Renal pelvis (tissue), 12 donors: ENCODE measurements at places on chromosomes 12 and 14. TPM values are rescaled to one million over a fixed set of nuclear protein-coding genes. Genes with fewer than 3 reads are reported as not detected.
A peak's percentile ranks its signal among the peaks of the same experiment; 100 is the strongest.

DNA sequence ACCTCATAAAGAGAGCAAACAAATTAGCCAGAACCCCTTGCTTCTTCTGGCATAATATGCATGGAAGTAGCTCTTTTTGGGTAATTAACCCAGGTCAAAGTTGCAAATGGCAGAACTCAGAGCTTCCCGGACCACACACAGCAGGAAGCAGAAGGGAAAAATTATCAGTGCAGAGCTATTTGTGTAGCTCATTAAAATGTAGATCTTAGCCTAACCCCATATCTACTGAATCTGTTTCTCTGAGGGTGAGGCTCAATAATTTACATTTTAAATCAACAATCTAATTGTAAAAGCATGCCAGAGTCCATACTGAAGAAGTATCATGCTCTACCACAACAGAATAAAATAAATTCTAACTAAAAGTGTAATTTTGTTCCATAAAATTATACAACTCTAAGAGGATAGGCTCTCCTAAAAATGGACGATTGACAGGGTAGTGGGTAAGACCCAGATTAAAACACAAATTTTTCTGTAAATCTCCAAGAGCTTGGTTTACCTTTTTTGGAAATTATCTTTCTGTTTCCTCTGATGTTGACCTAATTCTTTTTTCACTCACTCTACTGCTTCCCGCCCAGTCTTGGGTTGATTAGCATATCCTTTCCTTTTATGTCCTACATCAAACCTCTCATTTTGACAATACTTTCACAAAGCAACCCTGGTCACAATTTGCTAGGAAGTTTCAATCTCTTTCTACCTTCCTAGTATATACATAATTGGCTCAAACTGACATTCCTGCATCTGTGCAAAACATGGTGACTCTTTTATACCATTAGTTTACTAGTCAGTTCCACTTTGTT is 213.3 kb upstream of the SLC16A7 start:
- DNase-seq, result no peak

GRCh38 chr12:101923045-101923718 is 45.8 kb downstream of the DRAM1 start:
- DNase-seq, result no peak

DNA sequence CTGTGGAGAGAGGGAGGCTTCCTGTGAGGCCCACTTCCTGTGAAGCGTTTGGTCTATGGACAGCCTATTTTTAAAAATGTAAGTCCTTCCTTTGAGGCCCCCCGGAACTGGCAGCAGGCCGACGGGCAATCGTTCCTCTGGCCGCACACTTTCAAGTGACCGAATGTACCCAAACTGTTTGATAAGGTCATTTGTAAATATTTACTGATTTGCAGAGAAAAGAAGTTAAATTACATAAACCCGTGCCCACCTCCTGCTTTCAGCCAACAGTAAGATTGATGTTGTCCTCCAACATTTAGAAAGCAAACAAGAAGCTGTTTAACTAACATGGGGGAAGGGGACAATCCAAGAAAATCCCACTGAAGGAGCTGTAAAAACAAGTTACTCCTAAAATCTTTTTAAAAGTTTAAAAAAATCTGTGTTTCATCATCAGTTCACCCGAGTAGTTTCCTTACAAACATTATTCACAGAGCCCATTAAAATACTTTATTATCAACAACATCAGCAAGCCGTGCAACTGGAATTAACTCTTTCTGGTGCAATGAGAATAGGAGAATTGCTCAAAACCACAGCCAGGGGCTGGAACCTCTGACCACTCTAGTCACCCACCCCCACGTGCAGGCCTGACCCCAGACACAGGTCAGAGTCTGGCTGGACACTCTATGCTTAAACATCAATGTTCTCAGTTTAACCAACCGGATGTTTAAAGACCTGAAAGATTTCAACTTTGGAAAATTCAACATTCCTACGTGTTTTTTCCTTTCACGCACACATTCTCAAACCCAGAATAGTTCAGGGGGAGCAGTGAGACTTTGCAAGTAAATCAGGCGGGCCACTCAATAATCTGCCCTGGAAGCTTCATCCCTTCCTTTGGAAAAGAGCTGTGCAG is 65.3 kb downstream of the FOXN3 start:
- peak; percentile 69 for DNase-seq

- no peak for DNase-seq
Observed at GRCh38 chr14:69501423-69501838, 16.9 kb downstream of the PLEKHD1 start.

- no peak for DNase-seq
Observed at GRCh38 chr14:76500011-76500410, 124.1 kb downstream of the ESRRB start.

DNA sequence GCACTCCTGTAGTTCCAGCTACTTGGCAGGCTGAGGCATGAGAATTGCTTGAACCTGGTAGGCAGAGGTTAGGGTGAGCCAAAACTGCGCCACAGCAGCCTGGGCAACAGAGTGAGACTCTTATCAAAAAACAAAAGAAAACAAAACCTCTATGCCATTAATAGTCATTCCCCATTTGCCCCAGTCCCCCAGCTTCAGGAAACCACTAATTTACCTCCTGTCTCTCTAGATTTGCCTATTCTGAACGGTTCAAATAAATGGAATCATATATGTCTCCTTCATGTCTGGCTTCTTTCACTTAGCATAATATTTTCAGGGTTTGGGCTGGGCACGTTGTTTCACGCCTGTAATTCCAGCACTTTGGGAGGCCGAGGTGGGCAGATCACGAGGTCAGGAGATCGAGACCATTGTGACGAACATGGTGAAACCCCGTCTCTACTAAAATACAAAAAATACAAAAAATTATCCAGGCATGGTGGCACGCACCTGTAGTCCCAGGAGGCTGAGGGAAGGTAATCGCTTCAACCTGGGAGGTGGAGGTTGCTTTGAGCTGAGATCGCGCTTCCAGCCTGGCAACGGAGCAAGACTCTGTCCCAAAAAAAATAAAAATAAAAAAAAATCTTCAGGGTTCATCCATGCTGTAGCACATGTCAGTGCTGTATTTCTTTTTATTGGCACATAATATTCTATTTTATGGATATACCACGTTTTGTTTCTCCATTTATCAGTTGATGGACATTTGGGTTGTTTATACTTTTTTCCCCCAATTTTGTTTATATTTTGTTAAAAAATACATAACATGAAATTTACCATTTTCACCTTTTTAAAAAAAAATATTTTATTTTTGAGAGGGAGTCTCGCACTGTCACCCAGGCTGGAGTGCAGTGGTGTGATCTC is 31.9 kb downstream of the KNTC1 start:
- DNase-seq, result no peak

GRCh38 chr12:46493150-46493833 is 120.7 kb upstream of the SLC38A2 start:
- DNase-seq, result no peak

DNA sequence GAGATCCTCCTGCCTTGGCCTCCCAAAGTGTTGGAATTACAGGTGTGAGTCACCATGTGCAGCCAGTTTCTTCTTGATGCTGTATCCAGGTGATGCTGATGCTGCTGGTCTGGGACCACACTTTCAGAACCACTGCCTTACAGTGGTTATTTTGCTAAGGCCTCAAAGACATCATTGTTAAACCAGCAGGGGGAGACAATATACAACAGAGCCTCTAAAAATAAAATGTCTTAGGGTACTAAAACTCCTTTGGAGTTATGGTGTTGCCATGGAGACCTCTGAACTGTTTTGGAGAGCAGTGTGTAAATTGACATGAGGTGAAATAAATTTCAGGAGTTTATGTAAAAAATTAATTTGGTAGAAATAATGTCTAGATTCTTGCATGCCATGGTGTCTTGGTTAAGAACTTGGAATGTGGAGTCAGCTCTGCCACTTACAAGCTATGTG is 1.1 kb upstream of the ARG2 start:
- peak; percentile 88 for DNase-seq

DNA sequence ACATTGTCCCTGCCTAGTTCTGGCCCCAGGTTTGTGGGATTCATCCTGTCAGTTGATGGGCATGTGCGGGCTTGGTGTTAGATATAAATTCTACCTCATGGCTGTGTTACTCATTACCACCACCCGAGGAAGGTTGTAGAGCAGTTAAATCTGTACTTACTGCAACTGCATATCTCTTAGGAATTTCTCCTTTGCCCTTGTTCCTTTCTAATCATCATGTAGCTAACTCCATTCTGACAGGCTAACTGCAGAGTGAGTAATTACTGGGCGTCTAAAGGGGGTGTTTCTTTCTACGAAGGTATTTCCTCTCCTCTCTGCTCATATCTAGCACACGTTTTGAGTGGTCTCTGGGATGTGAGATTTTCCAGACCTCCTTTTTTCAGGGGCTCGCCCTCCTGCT is 1076.7 kb downstream of the TMTC2 start:
- no peak for DNase-seq

DNA sequence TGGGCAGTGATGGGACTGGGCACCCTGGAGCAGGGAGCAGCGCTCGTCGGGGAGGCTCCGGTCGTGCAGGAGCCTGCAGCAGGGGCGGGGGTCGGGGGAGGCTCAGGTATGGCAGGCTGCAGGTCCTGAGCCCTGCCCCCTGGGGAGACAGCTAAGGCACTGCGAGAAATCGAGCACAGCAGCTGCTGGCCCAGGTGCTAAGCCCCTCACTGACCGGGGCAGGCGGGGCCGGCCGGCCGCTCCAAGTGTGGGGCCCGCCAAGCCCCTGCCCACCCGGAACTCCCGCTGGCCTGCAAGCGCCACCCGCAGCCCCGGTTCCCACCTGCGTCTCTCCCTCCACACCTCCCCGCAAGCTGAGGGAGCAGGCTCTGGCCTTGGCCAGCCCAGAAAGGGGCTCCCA is 326.8 kb upstream of the TMTC1 start:
- DNase-seq, result no peak

GRCh38 chr12:76113800-76114757 is 29.6 kb upstream of the NAP1L1 start:
- no peak for DNase-seq

DNA sequence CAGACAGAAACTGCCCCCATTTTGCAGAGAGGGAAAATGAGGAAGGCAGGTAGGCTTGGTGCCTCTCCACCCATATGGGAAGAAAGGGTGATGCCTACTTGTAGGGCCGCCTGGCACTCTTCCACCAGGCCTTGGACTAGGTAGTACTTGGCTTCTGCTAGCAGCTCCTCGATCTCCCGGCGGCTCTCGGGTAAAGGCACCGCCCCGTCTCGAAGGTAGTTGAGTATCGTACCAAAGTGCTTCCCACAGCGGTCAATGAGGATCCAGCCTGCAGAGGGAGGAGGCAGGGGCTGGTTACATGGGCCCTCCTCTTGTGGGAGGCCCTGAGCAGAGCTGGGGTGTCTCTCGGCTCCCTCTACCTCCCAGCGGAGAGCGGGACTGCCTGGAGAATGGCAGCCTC is 16.6 kb downstream of the KCTD10 start:
- DNase-seq, result no peak

DNA sequence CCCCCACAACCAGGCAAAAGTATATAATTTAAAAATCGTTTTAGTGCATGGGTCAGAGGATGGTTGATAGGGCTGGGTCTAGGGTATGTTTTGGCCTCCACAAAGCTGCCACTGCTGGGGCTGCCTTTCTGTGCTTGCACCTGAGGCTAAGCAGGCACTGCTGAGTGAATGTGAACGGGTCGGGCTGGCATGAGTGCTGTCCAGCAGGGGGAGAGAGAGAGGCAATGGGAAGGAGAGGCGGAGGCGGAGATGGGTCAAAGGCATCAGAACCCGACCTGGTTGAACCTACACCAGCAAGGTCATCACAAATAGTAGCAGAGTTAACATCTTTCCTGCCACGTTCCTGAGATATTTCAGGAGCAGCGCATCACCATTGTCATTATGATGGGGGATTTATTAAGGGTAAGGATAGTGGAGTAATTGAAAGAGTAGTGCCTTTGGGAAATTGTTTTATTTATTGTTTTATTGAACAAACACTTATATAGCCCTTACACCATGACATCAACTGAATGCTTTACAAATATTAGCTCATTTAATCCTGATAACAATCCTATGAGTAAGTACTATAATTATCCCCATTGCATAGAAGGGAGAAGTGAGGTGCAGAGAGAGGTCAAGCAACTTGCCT is 5.8 kb upstream of the NRXN3 start:
- DNase-seq, result no peak

DNA sequence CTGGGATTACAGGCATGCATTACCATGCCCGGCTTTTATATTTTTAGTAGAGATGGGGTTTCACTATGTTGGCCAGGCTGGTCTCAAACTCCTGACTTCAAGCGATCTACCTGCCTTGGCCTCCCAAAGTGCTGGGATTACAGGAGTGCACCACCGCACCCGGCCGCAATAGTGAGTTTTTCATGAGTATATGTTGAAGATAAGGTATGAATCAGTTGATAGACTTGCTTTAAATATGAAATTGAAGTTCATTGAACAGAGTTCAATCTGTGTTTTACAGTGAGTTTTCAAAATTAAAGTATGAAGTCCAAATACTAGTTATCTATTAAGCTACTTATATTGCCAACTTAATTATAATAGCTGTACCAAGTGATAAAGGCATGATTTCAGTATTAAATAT is 35.1 kb downstream of the SNAPC1 start:
- no peak for DNase-seq

GRCh38 chr14:47660158-47660557 is 15.2 kb downstream of the MDGA2 start:
- DNase-seq, result no peak

DNA sequence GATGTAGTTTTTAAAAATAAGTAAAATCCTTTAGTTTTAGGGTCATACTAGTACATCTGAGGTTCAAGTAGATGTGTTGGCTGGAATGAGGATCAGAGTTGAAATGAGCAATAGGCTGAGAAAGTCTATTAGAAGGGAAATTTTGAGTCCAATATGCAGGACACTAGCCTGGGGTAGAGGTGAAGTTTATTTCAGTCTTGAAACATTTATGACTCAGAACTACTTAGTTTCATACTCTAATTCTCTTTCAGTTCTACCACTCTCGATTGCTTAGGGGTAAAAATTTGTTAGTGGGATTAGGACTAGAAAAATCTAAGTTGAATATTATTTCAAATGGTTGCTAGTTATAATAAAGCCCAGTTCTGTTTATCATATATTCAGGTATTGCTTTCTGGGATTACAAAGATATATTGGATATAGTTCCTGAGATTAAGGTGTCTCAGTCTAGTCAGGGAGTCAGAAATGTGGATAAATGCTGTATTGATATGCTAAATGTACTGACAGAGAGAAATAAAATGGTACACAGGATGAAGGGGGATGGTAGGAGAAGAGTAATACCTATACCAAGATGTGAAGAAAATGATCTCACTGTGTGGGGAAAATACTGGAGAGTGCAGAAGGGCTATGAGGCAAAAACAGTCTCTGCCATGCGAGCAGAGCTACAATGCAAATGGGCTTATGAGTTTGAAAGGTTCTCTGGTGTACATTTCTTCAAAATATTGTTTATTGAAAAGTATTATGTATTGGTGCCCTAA is 395.8 kb upstream of the FBXO33 start:
- DNase-seq, result no peak

DNA sequence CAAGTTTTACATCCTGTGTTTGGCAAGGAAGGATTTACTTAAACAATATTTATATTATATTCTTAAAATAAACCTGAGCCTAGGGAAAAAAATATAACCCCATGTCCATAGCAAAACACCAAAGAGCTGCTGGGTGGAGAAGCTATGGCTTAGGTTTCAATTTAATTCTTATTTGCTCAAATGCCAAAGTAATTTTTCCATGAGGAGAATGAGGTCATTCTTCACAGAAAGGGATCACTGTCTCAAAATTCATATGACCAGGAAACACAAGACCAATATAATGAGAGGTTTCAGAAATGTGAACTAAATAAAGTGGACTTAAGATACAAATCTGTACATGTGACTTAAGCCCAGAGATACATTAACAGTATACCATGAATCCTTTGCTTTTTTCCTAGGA is 195.0 kb downstream of the PHLDA1 start:
- DNase-seq, result no peak

GRCh38 chr14:38278035-38278434 is 22.1 kb upstream of the CLEC14A start:
- DNase-seq, result no peak

ST8SIA1 gene
- polyA plus RNA-seq, result 7.0 TPM

RCOR1 gene
- 33.7 TPM for polyA plus RNA-seq

ADAM21 gene
- polyA plus RNA-seq, result 0.73 TPM

FERMT2 gene
- polyA plus RNA-seq, result 160 TPM
